ENCODE measurements at places on chromosomes 5 and 9. TPM values are rescaled to one million over a fixed set of nuclear protein-coding genes. Genes with fewer than 3 reads are reported as not detected.

Gene PCDHB7
- 0.61 TPM for total RNA-seq

Gene TNC
- 1.8 TPM for total RNA-seq

DNA sequence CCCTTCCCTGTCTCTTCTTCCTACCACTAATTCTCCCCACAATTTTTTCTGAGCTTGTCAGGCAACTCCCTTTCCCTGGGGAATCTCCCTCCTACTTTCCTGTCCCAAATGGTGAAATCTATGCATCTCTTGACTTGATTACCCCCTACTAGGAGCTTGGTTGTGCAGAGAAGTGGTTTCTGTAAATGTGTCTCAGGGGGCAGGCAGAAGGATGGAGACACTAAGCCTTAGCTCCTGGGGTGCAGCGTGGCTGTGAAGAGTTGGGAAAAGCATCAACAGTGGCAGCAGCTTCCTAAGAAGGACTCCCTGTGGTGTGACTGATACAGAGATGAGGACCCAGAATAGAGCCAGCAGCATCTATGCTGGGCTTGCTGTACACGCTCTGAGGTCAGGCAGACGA is 62.3 kb downstream of the NRG2 start:
- no peak overlapping the region for H3K4me3 ChIP-seq
- no peaks in the 10 kb centered on the region for H3K27me3 ChIP-seq
- DNase-seq, result no peak

Gene NKD2
- 4.7 TPM for total RNA-seq

Gene DBN1
- 14.4 TPM for total RNA-seq

Gene LCNL1
- not detected for total RNA-seq

Gene KCNV2
- total RNA-seq, result not detected

GRCh38 chr5:109899163-109899535 is 209.4 kb downstream of the MAN2A1 start:
- H3K36me3 ChIP-seq, result no peaks in the 10 kb centered on the region
- H3K4me3 ChIP-seq, result no peak overlapping the region

Gene ROPN1L
- total RNA-seq, result 0.32 TPM

- no peaks in the 10 kb centered on the region for H3K27me3 ChIP-seq
- H3K4me3 ChIP-seq, result no peak overlapping the region
- no peak overlapping the region for H3K27ac ChIP-seq
- H3K4me1 ChIP-seq, result no peaks in the 10 kb centered on the region
Measured at GRCh38 chr5:81326554-81326953, 25.2 kb downstream of the ZCCHC9 start.

- no peak overlapping the region for H3K4me3 ChIP-seq
- no peaks in the 10 kb centered on the region for H3K4me1 ChIP-seq
- H3K27me3 ChIP-seq, result no peaks in the 10 kb centered on the region
- no peak overlapping the region for H3K27ac ChIP-seq
Measured at GRCh38 chr5:12669326-12669725, 765.1 kb upstream of the CTNND2 start.

Gene FREM1
- 6.9 TPM for total RNA-seq

- H3K27me3 ChIP-seq, result no peaks in the 10 kb centered on the region
- H3K4me1 ChIP-seq, result no peaks in the 10 kb centered on the region
- no peak overlapping the region for H3K27ac ChIP-seq
- DNase-seq, result no peak
Measured at GRCh38 chr5:22316294-22316693, 536.9 kb downstream of the CDH12 start.

Gene ANKHD1
- 62.4 TPM for total RNA-seq

Gene LHX3
- not detected for total RNA-seq

GRCh38 chr5:111478266-111478665 is 34.1 kb downstream of the STARD4 start:
- no peak overlapping the region for H3K27ac ChIP-seq
- no peaks in the 10 kb centered on the region for H3K36me3 ChIP-seq
- H3K27me3 ChIP-seq, result no peaks in the 10 kb centered on the region

Measured in pancreas (tissue), 10 donors.